CD4-positive, alpha-beta T cell treated with Interleukin-6 for 4 hours (primary cell): ENCODE measurements at places on chromosomes 5 and 9.
A peak's percentile ranks its signal among the peaks of the same experiment; 100 is the strongest.

DNA sequence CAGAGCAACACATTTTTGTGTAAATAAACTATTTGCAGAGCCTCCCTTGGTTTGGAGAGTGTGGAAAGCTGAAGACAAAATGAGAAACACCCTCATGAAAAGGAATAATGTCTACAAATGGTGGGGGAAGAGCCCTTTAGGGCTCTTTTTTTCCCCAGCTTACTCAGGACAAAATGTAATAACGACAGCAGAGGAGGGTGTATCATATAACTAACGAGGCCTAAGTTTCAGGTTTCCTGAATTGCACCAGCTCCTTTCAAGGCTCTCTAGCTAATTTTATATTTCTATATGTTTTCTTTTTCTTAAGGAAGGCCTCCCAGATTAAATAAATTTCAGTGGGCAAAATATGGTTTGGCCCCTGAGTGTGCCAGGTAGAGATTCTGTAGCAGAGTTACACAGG, 116.3 kb downstream of the FEM1C start:
- no peak for DNase-seq

DNA sequence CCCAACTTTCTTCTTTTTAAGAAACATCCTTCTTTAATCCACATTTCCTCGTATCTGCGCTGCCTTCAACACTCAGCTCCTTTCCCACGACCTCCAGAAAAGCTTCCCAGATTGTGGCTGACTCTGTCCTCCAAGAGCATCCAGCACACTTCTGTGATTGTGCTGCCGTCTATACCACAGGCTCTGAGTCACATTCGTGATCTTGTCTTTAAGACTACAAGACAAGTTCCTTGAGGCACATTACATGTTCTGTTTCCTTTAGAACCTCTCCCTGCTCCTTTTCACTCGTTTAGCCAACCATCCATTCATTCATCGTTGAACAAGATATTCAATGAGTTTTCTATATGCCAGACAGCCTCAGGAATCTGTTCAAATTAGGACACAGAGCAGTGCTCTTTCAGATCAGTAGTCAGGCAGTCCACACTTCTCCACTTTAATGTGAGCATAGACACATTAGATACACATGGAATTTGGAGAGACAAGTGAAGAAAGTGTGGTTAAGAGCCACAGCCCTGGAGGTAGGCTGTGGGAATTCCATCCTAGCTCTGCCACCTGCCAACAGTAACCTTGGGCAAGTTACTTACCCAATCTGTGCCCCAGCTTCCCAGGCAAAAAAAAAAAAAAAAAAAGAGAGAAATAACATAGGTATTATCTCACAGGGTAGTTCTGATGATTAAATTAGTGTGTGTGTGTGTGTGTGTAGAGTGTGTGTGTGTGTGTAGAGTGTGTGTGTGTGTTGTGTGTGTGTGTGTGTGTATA, 18.9 kb downstream of the WHRN start:
- no peak for DNase-seq

DNA sequence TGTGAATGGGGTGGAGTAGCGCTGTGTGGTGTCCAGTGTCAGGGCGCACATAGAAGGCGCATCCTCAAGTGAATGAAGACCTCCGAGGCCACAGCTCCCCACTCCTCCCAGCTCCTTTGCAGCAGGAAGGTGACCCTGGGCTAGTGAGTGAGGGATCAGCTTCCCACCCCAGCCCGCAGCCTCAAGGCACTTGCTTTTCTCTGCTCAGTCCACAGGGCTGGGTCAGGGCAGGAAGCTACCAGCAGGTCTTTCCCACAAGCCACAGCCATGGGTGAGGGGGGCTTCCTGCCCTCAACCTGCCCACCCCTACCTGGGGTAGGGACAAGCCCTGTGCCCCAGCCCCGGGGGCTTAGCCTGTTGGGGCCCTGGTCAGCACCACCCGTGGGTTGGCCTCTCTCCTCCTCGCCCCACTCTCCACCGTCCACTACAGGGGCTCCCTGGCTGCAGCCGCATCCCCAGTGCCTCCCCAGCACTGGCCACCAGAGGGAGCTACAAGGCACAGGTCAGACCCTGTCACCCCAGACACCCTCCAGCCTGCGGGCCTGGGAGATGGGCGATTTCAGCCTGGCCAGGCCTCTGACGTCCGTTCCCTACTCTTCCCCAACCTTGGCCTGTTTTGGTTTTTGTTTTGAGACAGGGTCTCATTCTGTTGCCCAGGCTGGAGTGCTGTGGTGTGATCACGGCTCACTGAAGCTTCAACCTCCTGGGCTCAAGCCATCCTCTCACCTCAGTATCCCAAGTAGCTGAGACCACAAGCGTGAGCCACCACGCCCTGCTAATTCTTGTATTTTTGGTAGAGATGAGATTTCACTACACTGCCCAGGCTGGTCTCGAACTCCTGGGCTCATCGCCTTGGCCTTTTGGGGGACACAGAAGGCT, 1.3 kb upstream of the ABCA2 start:
- peak; percentile 79 for DNase-seq

DNA sequence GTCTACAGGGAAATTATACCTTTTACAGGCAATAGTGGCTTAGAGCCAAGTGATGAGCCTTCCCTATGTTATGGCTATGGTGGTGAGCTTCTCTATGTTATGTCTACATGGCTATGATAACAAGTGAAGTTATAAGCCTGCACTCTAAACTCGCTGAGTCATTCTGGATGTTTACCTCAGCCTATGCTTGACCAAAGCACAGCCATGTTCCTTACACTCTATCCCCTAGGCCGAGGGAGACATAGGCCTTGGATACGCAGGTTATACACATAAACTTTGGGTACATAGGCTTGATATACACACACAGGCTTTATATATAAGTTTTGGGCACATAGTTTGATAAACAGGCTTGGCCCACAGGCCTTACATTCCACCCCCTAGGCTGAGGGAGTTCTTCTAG, 13.8 kb downstream of the DMAC1 start:
- DNase-seq, result no peak

DNA sequence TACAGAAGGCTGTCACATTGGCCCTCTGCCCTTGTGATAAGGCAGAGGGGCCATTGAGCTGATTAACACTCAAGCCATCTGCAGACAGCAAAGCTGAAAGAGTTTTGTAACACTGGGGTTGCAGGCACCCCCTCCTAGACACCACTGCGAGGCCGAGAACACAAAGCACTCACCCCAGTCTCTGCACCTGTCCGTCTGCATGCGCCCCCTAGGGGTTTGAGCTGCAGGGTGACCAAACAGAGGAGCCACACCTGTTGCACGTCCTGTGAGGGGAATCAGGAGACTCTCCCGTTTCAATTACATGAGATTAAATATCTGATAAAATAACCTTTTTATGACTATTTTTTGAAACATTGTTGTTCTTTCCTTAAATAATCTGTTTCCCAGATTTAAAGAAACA, 1180.4 kb downstream of the CDH9 start:
- no peak for DNase-seq

- DNase-seq, result no peak
Observed at GRCh38 chr9:22528485-22528884, 81.9 kb downstream of the DMRTA1 start.

DNA sequence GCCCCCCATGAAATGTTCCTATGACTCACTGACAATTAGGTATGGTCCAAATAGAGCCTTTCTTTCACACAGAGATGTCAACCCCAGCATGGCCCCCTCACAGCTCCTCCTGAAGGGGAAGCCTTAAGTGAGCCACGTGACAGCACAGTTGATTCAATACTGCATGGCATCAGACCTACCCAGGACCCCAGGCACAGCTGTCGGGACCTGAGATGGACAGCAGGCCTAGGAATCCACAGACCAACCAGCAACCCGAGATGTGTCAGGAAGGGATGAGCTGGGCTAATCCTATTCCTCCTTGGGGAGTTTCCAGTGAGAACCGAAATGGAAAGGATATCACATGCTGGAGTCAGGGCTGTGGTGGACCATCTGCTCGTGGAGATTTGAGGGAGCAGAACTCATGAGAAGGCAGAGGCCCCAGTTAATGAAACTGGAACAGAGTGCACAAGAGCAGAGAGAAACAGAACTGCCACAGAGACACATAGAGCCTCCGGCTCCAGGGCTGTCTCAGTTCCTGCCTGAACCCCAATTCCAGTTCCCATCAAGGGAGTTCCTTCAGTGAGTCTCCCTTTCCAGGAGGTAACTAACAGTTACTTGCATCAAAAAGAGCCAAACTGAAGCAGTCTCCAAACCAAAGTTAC, 42.1 kb upstream of the SMIM23 start:
- no peak for DNase-seq

GRCh38 chr5:29822521-29822920, 1371.0 kb upstream of the CDH6 start:
- DNase-seq, result no peak

DNA sequence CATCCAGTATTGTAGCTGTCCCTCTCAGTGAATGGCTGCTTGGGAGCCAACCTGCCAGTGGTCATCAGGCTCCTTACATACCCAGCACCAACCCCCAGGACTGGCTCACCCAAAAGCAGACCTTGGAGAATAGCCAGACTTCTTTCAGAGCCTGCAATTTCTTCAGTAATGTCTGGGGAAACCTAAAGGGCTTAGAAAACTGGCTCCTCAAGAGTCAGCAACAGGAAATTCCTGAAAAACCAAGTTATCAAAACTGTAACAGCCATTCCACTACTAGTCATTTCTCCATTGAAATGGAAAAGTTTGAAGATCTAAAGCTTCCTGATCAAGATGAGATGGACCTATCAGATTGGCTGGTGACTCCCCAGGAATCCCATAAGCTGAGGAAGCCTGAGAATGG, 12.3 kb upstream of the STING1 start:
- DNase-seq, result no peak

- no peak for DNase-seq
Observed at GRCh38 chr9:127089631-127090081, 32.8 kb downstream of the ANGPTL2 start.

GRCh38 chr5:110354311-110354710, 372.2 kb downstream of the TMEM232 start:
- no peak for DNase-seq

DNA sequence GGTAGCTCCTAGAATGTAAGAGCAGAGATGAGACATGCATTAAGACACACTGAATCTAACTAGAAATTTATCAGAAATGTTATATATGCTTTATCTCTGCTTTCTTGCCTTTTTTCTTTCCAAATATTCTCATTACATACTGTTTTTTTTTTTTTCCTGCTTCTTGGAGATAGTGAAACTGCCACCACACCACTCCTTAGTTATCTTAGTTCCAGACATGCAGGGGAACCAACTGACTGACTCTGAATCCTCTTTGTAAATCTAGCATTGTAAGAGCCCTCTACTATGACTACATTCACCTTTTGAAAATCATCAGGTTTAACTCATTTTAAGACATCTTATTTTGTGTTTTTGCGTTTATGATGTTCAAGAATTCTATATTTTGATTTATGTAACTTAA, 181.3 kb upstream of the ST8SIA4 start:
- no peak for DNase-seq
